CD4-positive, alpha-beta T cell treated with Interleukin-15 for 1 hour (primary cell): ENCODE measurements at places on chromosomes 13 and 19.

DNA sequence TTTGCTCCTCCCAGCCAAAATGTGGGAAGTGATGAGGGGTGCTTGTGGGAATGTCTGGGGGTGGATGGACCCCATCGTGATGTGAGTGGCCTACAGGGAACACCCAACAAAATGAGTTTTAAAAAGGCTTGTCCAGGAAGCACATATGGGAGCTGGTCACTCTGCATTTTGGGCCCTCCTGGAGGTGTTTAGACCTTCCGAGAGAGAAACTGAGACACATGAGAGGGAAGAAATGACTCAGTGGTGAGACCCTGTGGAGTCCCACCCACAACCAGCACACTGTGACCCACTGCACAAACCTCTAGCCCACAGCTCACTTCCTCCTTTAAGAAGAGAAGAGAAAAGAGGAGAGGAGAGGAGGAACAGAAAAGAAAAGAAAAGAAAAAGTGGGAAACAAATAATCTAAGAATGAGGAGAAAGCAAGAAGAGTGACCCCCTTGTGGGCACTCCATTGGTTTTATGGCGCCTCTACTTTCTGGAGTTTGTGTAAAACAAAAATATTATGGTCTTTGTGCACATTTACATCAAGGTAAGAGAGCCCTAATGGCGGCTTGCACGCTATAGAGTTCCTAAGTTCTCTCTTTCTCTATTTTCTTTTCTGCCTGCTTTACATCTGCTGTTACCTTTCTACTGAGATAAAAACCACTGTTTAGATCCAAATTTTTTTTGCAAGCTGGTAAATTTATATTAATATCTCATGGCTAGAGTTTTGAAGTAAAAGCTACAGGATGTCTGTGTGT lies 13.3 kb upstream of the LILRB1 start:
- no peak for DNase-seq

DNA sequence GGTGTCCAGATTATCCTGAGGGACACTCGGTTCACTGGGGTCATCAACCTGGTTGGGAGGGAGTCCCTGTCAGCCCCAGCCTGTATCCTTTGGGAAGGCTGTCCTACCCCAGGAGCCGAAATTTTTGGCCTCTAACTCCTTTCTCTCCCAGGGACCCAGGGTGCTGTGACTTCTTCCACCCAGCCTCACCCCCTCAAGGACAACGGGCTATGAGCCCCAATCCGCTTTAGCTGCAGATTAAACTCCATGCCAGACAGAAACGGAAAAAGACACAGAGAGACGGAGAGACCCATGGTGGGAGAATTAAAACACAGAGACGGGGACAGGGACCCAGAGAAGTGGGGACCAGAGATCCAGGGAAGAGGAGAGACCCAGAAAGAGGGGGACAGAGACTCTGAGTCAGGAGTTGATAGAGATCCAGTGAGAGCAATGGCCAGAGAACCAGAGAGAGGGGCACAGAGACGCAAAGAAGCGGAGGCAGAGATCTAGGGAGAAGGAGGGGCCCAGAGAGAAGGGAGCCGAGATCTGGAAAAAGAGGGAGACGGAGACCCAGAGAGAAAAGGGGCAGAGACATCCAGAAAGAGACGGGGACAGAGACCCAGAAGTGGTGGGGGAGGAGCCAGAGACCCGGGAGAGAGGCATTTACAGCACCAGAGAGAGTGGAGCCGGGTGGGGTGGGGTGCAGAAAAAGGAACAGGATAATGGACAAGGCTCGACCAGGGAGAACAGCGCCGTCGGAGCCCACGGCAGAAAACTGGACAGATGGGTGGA lies 703 bp downstream of the SLC17A7 start:
- no peak for DNase-seq

DNA sequence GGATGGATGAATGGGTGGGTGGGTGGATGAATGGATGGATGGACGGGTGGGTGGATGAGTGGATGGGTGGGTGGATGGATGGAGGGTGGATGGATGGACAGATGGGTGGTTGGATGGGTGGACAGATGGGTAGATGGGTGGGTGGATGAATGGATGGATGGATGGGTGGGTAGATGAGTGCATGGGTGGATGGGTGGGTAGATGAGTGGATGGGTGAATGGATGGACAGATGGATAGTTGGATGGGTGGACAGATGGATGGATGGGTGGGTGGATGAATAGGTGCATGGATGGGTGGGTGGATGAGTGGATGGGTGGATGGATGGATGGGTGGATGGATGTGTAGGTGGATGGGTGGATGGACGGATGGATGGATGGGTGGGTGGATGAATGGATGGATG lies 17.8 kb downstream of the SHC2 start:
- DNase-seq, result no peak

- DNase-seq, result no peak
Observed at GRCh38 chr13:28473044-28473443, 21.9 kb downstream of the FLT1 start.

DNA sequence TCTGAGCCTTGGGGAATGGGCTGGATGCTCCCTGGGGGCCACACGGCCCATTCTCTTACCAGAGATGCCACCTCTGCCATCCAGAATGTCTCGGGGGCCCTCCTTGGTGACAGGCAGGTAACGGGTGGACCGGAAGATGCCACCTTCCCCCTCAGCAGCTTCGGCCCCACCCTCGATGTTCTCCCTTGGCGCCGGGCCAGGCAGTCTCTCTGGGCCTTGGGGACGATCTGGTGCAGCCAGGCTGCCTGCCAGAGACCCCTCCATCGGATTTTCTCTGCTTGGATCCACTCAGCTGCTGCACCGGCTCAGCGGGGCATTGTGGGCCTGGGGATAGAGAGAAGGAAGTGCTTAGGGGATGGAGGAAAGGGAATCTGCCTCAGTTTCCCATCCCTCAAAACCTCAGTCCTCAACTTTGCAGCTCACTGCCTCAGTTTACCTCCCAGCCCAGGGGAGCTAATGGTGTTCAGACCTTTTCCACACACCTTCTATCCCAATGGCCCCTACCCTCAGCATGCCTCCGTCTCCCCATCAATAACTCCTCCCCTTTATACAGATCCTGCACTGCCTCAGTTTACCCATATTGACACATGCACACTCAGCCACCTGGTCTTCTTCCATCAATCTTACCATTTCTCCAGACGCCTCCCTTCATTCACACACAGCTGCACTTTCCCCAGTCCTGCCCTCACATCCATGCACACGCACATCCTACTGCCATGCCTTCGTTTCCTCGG lies 1.5 kb downstream of the WIZ start:
- DNase-seq, result no peak

GRCh38 chr19:14544047-14544446 lies 14.7 kb downstream of the TECR start:
- no peak for DNase-seq

DNA sequence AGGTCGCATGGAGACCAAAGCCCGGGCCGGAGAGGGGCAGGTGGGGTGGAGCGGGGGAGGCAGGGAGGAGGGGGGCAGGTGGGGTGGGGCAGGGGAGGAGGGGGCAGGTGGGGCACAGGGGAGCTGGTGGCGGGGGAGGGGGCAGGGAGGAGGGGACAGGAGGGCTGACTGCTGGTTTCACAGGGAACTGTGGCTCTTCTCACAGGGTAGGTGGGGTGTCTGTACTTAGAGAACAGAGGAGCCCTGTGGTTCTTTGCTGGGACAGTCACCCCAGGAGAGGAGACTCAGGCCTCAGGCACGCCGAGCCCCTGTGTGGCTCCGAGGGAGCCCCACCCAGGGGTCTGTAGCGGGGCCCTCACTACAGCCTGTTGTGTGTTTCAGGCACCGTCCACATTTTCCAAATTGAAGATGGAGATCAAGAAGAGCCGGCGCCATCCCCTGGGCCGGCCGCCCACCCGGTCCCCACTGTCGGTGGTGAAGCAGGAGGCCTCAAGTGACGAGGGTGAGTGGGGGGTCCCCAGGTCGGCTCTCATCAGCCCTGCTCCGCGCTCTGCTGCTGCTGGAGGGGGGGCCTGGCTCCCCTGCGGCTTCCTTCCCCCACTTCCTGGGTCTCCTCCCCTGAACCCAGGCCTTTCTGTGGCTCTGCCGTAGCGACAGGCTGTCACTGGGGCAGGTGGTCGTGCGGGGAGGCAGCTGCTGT lies 162.7 kb downstream of the KDM4B start:
- DNase-seq, result peak; percentile 78

GRCh38 chr13:20247963-20248362 lies 15.8 kb upstream of the GJB6 start:
- no peak for DNase-seq

DNA sequence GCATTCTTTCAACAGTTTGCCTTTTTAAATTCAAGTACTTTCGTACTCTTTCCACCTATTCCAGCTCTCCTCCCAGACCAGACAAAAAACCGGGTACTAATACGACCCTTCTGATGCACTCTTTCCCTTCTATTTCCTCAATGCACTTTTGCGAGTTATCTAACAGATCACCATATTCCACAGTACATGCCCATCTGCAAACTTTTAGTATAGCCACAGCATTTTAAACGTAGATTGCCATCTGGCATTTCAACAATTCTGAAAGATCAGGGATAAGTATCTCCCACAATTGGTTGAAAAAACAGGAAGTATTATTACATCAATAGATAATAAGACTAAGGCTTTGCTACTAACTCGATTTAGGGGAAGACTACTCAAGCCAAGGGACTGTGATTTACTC lies 31.5 kb downstream of the RBM26 start:
- DNase-seq, result no peak
